ENCODE measurements at places on chromosomes 7 and 10.

- no peak for DNase-seq
Observed at GRCh38 chr7:29895559-29895958, 89.3 kb downstream of the WIPF3 start.

DNA sequence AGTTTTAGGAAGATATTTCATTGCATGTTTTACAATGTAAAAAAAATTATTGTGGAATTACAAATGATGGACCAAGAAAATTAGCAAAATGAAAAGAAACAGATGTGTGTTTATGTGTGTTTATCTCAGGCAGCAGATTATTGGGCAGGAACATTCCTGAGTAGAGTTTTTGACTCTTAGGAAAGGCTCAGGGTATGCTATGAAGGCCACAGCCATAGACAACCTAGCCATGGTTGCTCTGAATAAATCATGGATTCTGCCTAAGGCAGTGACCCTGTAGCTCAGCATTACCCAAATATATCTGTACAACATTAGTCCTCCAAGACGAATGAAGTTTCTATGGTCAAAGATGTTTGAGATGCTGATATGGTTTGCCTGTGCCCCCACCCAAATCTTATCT, 298.3 kb downstream of the PTEN start:
- no peak for DNase-seq

- no peak for DNase-seq
Observed at GRCh38 chr7:35037211-35037525, at the start of gene DPY19L1. DPY19L1 (minus strand) TSS chr7:35037485; CDS start chr7:35037394, 91 bp downstream.

- DNase-seq = no peak
Observed at GRCh38 chr7:2440608-2441245, 35.5 kb downstream of the GRIFIN start.

DNA sequence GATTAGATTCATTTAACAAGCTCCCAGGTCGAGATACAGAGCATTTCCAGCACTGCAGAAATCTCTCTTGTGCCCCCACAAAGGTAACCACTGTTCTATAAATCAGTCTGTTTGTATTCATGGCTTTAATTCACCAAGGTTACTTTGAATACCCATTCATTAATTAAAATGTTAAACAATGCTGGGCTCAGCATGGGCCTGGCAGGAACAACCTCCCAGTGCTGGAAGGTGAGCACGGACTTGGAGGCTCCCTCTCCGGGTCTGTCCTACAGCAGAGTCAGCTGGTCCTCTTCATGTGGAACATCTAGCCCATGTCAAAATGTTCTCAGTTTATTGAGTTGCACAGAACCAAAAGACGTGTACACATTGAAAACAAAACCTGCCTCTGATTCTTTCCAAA, 15.6 kb upstream of the EFCAB10 start:
- DNase-seq = no peak

- peak; percentile 83 for DNase-seq
Observed at GRCh38 chr7:151083071-151083823, at the start of gene TMUB1. TMUB1 (minus strand) TSS chr7:151083493; CDS start chr7:151082563, 930 bp downstream.

- DNase-seq = no peak
Observed at GRCh38 chr7:81608748-81609382, 161.0 kb downstream of the HGF start.

GRCh38 chr10:49001402-49001801, 61.8 kb upstream of the LRRC18 start:
- no peak for DNase-seq

- no peak for DNase-seq
Observed at GRCh38 chr7:137489880-137490279, 146.3 kb upstream of the PTN start.

DNA sequence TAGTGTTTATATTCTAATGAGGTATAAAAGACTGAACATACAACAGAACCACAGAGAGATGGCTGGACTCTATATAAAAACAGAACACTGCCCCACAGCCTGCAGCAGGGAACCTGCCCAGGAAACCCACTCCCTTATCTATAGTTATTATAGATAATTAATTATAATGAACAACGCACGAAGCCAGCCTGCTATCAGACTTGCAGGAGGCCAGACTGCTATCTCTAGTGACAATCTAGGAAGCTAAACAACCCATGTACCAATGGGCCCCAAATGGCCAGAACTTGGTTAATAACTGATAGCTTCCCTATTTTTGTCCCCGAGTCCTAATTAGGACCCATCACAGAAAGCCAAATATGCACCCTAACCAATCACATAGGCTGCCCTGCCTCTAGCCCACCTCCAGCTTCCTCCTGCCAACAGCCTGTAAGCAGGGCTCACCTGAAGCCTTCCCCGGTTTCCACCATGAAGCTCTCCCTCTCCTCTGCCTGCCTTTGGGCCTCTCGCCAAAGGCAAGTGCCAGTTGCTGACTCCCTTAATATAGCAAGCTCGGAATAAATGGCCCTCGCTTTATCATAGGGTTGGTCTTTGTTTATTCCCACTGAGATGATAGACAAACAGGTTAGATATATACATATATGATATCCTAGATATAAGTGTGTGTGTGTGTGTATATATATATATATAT, 74.5 kb downstream of the SYPL1 start:
- DNase-seq = no peak

DNA sequence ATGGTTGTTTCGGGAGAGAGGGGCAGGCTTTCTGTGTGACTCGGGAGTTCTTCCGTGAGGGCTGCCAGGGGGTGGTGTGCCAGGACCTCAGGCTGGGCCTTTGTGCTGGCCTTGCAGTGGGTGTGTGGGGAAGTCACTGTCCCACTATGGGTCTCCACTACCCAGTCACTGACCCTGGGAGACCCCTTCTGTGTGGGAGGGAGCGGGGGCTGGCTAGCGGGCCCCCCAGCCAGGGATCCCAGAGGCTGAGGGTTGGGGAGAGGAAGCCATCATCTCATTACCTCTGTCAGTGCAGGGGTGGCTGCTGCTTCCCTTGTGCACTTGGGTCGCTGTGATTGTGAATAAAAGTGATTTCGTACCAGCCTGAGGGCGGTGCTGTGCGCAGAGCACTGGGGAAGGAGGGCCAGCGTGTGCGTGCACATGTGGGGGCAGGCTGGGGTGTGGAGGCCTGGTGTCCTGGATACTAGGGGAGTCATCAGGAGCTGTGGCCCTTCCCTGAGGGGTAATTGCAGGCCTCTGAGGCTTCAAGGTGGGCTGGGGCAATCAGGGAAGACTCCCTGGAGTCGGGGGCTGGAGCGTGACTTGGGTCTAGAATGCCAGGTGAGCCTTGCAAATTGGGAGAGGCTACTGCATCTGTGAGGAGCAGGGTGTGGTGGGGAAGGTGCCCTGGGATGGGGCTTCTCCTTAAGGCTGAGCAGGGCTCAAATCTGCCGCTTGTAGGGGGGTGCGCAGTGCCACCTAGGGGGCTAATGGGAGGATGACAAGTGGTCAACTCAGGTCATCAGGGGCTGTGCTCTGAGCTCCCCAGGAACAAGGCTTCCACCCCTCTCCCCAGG, 98.9 kb downstream of the NEURL1 start:
- peak; percentile 78 for DNase-seq

DNA sequence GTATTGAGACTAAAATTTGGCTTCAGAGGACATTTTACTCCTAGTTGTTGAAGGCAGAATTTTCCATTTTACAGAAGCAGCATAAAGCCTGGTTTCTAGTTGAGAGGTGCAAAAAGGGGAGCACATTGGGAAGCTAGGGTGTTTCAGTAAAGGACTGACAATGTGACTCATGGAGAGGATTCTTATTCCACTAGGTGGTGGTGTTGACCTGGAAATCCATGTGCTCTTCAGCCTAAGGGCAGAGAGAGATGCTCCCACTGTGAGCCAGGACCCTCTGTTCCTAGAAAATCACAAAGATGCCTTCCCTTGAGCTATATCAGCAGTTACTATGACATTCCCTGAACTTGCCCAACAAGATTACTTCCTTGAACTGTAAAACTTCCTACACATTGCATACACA, 687.8 kb downstream of the IPMK start:
- DNase-seq = no peak

GRCh38 chr10:93352638-93353383, 129.3 kb downstream of the MYOF start:
- DNase-seq = no peak

- no peak for DNase-seq
Observed at GRCh38 chr7:149285603-149286002, 23.6 kb downstream of the ZNF783 start.

- no peak for DNase-seq
Observed at GRCh38 chr7:44814919-44815318, 18.4 kb downstream of the PPIA start.

- DNase-seq = no peak
Observed at GRCh38 chr7:93120592-93121549, 3.1 kb upstream of the SAMD9 start.

GRCh38 chr7:112882991-112883390, 92.8 kb upstream of the TMEM168 start:
- DNase-seq = no peak

DNA sequence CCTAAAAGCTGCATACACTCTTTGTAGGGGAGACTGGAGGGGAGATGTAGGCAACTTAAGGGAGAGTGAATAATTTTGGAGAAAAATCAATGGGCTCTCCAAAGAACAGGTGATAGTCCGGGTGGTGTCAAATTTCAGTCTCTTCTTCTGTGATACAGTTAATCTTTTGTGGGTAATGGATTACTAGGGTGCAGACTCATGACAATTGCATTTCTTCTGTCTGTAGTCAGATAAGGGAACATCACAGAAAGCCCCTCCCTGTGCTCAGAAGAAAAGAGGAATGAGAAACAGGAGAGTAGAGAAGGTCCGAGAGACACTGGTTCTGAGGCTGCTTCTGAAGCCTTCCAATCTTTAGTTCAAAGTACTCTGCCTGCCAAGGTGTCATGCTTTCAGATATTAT, 1140.7 kb upstream of the LRRN3 start:
- no peak for DNase-seq

- no peak for DNase-seq
Observed at GRCh38 chr7:83794829-83795228, 145.9 kb upstream of the SEMA3E start.

DNA sequence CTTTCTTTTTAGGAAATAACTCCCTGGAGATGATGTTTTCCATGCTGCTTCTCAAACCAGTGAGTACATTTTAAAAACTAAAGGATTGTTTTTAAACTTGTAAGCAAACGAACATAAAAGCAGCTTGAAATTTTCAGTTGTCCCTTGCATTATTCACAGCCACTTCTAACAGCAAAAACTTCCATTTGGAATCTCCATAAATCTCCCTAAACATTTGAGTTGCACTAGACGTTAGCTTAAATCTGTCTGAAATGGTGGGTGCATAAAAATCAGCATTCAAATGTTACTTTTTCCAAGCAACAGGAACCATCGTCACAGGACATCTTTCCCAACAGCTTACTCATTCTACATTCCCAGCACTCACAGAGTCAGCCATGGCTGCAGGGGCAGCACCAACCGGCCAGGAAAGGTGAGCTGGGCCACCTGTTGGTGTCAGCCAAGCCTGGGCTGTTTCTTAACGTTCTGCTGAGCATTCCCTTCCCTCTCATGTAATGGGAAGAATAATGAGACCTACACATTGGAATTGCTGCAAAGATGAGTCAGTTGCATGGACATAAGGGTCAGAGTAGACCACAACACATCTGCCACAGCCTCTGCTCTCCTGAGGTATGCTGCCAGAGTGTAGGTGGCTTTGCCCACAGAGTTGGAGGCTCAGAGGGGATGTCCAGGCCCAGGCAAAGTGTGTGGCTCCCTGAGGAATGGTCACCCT, 163.2 kb downstream of the TNS3 start:
- no peak for DNase-seq

DNA sequence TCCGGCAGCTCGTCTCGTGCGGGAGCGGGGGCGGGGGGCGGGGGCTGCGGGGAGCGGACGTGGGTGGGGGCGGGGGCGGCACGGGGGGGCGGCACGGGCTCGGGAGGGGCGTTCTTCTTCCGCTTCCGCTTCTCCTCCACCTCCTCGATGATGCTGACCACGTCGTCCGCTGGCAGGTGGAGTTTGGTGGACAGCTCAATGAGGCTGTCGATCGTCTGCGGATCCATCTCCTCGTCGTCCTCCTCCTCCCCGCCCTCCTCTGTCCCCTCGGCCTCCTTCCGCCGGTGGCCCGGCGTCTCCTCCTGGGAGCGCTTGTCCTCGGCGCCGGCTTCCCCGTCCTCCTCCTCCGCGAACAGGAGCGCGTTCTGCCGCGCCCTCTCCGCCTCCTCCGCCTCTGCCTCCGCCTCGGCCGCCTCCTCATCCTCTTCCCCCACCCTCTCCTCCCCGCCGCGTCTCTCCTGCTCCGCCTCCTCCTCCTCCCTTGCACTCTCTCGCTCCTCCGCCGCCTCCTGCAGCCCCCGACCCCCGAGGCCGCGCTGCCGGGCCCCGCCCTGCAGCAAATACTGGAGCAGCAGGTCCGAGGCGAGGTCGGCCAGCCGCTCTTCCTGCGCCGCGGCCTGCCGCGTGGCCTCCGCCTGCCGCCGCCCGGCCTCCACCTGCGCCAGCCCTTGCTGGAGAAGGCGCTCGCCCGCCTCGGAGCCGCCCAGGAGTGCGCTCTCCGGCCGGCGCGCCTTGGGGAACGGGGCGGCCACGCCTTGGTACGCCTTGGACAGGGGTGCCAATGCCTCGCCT, 1.9 kb downstream of the VGF start:
- no peak for DNase-seq

GRCh38 chr10:49512121-49512809, 26.7 kb downstream of the ERCC6 start:
- no peak for DNase-seq

DNA sequence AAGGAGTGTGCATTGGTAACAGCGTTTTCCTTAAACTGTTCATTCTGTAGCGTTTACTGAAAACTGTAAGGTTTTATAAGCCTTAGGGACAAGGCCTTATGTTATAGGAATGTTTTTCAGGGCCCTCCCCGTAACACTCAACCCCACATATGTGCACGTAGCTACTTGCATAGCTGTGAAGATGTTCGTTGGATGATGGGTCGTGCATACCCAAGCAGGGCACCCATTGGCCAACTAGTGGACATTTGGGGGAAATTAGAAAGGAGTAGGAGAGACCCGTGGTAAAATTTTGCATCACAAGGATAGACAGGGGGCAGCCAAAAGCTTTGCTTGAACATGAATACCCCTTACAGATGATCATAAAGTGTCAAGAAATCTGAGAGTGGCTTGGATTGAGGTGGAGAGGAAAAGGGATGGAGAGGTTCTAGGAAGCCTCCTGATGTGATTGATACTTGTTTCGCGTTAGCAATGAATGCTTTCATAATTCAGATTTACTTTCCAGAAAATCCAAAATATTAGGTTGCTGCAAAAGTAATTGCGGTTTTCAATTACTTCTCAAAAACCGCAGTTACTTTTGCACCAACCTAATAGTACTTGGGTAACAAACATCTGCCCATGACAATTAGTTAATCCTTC, 878 bp downstream of the SEC61A2 start:
- no peak for DNase-seq

- no peak for DNase-seq
Observed at GRCh38 chr7:125195156-125195555, 265.5 kb upstream of the POT1 start.
